IPS-NIHi11 (cell line): ENCODE measurements at places on chromosomes 3 and 15.
A peak's percentile ranks its signal among the peaks of the same experiment; 100 is the strongest.

DNA sequence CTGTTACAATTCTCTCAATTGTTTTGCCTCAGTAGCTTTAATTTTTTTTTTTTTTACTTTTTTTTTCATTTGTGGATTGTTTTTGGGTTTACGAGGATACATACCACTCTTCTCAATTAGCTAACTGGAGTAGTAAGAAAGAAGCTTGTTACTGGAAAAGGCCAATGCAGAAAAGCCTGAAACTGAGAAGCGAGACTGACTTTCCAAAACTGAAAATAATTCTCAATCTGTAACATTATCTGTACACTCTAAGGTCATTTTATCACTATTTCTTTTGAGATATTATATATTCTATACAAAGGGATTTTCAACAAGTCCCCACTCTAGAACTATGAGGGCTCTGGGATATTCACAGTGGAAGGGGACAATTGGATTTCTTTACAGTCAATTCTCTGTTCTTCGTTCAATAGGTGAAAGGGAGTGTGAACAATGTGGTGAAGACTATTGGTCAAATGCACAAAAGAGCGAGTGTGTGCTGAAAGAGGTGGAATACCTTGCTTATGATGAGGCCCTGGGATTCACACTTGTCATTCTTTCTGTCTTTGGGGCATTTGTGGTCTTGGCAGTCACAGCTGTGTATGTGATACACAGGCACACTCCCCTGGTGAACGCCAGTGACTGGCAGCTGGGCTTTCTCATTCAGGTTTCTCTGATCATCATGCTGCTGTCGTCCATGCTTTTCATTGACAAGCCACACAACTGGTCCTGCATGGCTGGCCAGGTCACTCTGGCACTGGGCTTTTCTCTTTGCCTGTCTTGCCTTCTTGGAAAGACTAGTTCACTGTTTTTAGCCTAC, 83.9 kb upstream of the KCNAB1 start:
- DNase-seq: no peak

DNA sequence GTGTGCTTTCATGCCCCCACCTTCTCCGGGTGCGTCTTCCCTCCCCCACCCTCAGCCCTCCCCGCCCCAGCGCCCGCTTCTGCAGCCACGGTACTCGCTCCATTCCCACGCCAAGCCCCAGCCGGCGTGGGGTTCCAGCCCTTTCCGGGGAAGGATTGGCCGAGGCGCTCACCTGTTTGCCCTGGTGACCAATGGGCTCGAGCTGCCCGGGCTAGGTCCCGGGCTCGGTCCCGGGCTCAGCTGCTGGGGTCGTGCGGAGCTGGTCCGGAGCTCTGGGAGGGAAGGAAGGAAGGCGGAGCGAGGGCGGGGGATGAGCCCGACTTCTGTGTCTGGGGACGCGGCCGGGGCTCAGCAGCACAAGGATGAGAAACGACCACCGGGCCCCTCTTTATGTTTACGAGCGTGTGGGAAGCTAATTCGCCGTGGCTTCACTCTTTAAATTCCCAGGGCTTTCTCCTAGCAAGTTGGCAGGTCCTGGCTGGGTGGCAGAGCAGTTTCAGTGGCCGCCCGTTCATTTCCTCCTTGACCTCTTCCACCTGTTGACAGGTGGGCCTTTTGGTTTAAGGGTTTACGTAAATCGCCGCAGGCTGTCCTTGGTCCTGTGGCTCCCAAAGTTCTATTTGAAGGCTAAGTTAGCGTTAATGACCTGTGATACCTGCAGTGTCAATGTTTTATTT, at the start of gene IGSF10:
TSS of gene IGSF10 (minus strand) at position 288 of the 677 bp plus-strand sequence. CDS start 2,352 bp downstream, outside the sequence.
- peak; percentile 82 for DNase-seq

- DNase-seq: no peak
Measured at GRCh38 chr3:103672346-103672745, 1237.5 kb downstream of the ZPLD1 start.

DNA sequence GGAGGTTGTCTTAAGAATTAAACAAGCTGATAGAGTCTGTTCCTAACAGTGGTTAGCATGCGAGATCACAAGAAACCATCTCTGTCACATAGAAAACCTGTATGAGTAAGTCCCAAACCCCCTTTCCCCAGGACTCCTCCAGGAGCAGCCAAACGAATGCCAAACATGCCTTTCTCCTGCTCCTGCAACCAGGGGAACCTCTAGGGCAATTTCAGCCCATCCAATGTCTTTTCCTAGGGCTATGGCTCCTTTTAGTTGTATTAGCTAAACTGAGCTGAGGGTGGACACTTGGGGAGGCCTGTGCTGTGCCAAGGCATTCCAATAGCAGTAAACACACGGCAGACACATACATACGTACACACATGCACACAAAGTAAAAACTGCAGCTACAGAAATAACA, 36.5 kb upstream of the TIMP4 start:
- DNase-seq: no peak

- DNase-seq: no peak
Measured at GRCh38 chr15:70533931-70534742, 229.2 kb downstream of the UACA start.

- no peak for DNase-seq
Measured at GRCh38 chr3:104717828-104718196, 648.9 kb upstream of the ALCAM start.

- peak; percentile 50 for DNase-seq
Measured at GRCh38 chr15:72155003-72155621, 36.9 kb downstream of the SENP8 start.

GRCh38 chr15:37824717-37825382, 109.6 kb upstream of the TMCO5A start:
- no peak for DNase-seq

- DNase-seq: peak; percentile 12
Measured at GRCh38 chr3:2098398-2099027, at the start of gene CNTN4. CNTN4 (plus strand) TSS chr3:2098866.

DNA sequence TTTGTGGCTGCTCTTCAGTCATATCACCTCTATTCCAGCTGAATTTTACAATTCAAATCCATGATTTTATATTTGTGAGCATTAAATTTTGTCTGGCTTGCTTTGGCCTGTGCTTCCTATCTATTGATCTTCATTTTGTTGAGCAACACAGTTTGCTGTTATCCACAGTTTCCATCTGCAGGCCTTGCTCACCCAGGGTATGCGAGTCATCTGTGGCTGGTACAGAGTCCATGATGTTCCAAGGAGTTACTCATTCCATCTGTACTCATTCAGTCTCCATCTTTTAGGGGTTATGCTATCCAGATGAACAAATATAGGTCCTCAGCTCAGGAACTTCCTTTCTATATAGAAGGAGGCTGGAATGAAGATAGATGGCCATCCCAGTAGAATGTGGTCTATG, 70.1 kb upstream of the CCK start:
- DNase-seq: no peak

DNA sequence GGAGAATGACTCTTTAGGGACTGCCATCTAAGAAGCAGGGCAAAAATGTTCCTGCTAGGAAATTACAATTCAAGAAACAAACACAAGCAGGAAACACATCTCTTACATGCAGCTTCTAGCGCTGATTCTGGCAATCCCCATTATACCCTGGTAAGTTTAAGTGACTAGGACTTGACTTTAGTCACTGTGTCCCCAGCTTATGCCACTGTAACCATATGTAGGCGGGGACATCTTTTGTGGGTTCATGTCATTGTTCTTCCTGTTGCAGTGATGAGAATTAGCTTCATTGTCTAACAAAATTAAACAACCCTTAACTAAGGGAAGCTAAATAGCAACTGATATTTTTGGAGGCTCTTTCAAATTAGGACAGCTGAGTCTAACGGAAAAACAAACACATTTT, 17.9 kb upstream of the FAM81A start:
- no peak for DNase-seq

DNA sequence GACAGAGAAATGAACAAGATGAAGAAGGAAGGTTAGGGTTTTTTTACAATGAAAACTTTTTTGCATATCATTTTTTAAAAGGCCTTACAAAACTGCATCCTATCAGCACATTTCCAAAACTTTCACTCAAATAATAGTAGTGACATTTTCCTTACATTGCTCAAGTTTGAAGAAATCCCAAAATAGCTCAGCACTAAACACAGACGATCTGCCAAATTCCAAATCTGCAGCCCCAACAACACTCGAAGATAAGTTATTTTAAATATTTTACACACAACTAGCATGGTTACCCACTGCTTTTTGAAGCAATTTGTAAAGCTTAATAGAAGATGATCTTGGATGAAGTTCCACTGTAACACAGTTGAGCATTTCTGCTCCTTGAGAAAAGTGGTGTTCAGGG, 535.6 kb upstream of the ALCAM start:
- no peak for DNase-seq

- no peak for DNase-seq
Measured at GRCh38 chr15:43625106-43625505, 6.5 kb upstream of the STRC start.

- DNase-seq: no peak
Measured at GRCh38 chr3:52015438-52016228, 19.9 kb upstream of the RPL29 start.

GRCh38 chr15:43268111-43269105, 1.7 kb upstream of the TGM5 start:
- peak; percentile 64 for DNase-seq

GRCh38 chr3:146554151-146554760, 9.8 kb upstream of the PLSCR1 start:
- DNase-seq: no peak

GRCh38 chr15:80695911-80696661, 976 bp downstream of the ABHD17C start:
- peak; percentile 42 for DNase-seq

- no peak for DNase-seq
Measured at GRCh38 chr15:83866692-83867091, 212.8 kb downstream of the ADAMTSL3 start.

- DNase-seq: no peak
Measured at GRCh38 chr15:88865498-88866099, 29.7 kb downstream of the HAPLN3 start.

DNA sequence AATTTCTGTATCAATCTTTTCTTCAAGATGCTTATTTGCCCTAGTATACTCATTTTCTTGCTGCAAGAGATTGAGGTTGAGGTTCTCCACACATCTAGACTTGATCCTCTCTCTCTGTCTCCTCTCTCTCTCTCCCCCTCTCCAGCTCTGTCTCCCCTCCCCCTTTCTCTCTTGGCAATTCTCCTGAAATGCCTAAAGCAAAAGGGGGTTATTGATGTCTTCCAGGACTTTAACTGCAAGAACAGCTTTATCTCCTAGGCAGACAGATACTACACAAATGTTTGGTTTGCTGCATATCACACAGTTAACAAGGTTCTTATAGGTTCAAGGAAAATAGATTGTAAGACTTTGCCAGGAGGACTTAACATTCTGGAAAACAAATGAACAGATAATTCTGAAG, 52.1 kb downstream of the TMEM212 start:
- DNase-seq: no peak

- no peak for DNase-seq
Measured at GRCh38 chr3:48960841-48961413, 29.1 kb upstream of the P4HTM start.

GRCh38 chr3:135033737-135034136, 238.7 kb downstream of the EPHB1 start:
- no peak for DNase-seq

- DNase-seq: peak; percentile 81
Measured at GRCh38 chr3:134308350-134308891, 57.8 kb upstream of the RYK start.

DNA sequence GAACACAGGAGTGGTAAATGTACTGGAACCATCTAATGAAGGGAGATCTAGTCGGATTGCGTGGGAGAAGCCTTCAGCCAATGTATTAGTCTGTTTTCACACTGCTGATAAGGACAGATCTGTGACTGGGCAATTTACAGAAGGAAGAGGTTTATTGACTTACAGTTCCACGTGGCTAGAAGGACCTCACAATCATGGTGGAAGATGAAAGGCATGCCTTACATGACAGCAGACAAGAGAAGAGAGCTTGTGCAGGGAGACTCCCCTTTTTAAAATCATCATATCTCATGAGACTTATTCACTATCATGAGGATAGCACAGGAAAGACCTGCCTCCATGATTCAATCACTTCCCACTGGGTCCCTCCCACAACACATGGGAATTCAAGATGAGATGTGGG, 17.0 kb downstream of the HRG start:
- no peak for DNase-seq

- DNase-seq: no peak
Measured at GRCh38 chr15:100438570-100438969, 90.2 kb downstream of the CERS3 start.

- no peak for DNase-seq
Measured at GRCh38 chr3:185157347-185157746, 4.5 kb upstream of the C3orf70 start.

GRCh38 chr3:23590424-23591273, 215.1 kb upstream of the UBE2E1 start:
- no peak for DNase-seq

DNA sequence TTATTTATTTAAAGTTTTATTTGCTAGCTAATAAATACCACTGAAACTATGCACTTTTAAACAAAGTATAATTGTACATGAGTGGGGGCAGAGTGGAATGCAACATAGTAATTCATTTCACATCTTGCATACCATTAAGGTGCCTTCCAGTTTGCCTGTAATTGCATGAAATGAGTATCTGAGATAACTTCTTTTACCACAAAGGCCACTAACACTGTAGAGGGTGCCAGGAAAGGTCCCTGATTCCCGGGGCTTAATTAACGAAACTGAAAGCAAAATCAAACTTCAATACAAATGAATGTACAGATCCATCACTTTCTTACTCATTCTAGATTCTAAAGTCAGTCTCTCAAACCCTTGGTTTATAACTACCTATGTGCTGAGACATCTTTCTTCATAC, 2.1 kb downstream of the CD47 start:
- DNase-seq: no peak

DNA sequence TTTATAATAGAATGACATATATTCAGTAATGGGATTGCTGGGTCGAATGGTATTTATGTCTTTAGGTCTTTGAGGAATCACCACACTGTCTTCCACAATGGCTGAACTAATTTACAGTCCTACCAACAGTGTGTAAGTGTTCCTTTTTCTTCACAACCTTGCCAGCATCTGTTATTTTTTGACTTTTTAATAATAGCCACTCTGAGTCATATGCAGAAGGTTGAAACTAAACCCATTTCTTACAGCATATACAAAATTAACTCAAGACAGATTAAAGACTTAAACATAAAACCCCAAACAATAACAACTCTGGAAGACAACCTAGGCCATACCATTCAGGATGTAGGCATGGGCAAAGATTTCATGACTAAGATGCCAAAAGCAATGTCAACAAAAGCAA, 671.4 kb downstream of the AGBL1 start:
- DNase-seq: no peak

- no peak for DNase-seq
Measured at GRCh38 chr3:107699682-107700081, 176.9 kb downstream of the BBX start.

GRCh38 chr3:64011685-64012084, 11.6 kb downstream of the PSMD6 start:
- no peak for DNase-seq

- DNase-seq: no peak
Measured at GRCh38 chr15:29244544-29244943, 25.1 kb downstream of the NSMCE3 start.
